ENCODE measurements at places on chromosomes 4 and X.

DNA sequence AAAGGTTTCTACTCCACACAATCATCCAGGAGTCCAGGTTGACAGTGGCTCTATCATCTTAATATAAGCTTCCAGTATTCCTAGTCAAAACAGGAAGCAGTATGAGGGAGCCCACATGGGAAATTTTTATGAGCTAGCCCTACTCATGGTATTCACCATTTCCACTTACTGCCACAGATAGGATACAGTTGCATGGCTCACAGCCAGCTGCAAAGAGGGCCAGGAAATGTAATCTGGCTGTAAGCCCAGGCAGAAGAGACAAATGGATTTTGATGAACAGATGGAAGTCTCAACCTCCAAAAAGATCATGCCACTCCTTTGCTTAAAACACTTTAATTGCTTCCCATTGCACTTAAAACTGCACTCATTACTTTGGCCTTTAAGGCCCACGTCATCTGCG, 150.6 kb downstream of the ADAMTS3 start:
- DNase-seq, result peak; percentile 94

GRCh38 chr4:187893418-187893817, 102.2 kb upstream of the ZFP42 start:
- no peak for DNase-seq

GRCh38 chr4:153335665-153336064, 8.8 kb upstream of the MND1 start:
- no peak for DNase-seq

DNA sequence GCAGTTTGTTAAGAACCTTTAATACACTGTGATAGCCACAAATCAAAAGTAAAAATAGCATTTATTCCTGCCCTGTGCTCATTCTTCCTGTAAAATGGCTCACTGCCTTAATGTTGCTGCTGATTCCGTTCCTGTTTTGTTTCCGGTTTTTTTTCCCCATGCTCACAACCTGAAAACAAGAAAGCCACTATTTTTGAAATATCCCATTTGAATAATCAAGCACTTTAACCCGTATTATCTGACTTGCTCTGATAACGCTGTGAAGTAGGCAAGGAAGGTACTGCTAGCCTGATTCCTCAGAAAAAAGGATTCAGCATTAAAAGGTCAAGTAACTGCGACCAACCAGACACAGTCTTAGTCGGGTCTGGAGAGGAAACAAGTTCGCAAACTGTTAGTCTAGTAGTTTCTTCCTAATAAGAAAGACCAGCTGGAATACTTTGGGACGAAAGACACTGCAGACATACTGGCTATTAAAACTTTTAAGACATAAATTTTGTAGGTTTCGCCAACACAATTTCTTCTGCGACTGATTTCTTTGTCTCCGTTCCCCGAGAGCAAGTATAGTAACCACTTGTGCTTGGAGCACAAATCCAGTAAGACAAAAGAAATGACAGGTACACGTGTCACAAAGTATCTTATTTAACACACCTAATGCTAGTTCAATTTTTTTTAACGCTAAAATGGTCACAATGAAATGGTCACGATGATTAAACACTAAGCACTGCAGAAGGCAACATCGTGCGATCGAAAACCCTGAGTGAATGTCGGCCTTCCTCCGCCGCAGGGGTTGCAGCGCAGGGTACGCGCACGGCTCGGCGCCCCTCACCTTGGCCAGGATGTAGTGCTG, 802 bp downstream of the COX18 start:
- DNase-seq, result peak; percentile 10

- no peak for DNase-seq
Observed at GRCh38 chr4:139709660-139710059, 44.0 kb downstream of the MGST2 start.

Data from HFF-Myc (cell line).